ENCODE measurements at places on chromosomes 3 and 15. TPM values are rescaled to one million over a fixed set of nuclear protein-coding genes. Genes with fewer than 3 reads are reported as not detected.

WHAMM gene
- total RNA-seq, result 5.4 TPM

VILL gene
- total RNA-seq, result 3.6 TPM

SLC28A1 gene
- total RNA-seq, result 0.91 TPM

CCR3 gene
- total RNA-seq, result not detected

RETNLB gene
- total RNA-seq, result not detected

GPR149 gene
- total RNA-seq, result not detected

RBM6 gene
- total RNA-seq, result 40.4 TPM

ATP2B2 gene
- total RNA-seq, result not detected

DAPK2 gene
- 39.0 TPM for total RNA-seq

SLC22A14 gene
- not detected for total RNA-seq

UBA7 gene
- 25.1 TPM for total RNA-seq

SLC22A13 gene
- total RNA-seq, result not detected

LNP1 gene
- 4.2 TPM for total RNA-seq

MASP1 gene
- 214 TPM for total RNA-seq

TMEM212 gene
- not detected for total RNA-seq

CYP1A1 gene
- total RNA-seq, result 0.41 TPM

WDR6 gene
- total RNA-seq, result 79.0 TPM

PLA2G4F gene
- total RNA-seq, result 2.1 TPM

NLGN1 gene
- total RNA-seq, result 13.7 TPM

TM4SF18 gene
- total RNA-seq, result 11.2 TPM

NR1I2 gene
- total RNA-seq, result not detected

CACNA1D gene
- total RNA-seq, result 1.1 TPM

TRIM42 gene
- not detected for total RNA-seq

TXNRD3 gene
- 4.1 TPM for total RNA-seq

HHATL gene
- total RNA-seq, result 552 TPM

Measured in left ventricle myocardium inferior (tissue), 1 donor.